ENCODE measurements at places on chromosomes 1 and 21. TPM values are rescaled to one million over a fixed set of nuclear protein-coding genes. Genes with fewer than 3 reads are reported as not detected.

The KCNJ15 gene
- 4.5 TPM for total RNA-seq

The DCDC2B gene
- not detected for total RNA-seq

The MAD2L2 gene
- total RNA-seq = 67.8 TPM

The GFI1 gene
- total RNA-seq = 0.32 TPM

The OR2T33 gene
- total RNA-seq = not detected

The PLEKHN1 gene
- 1.4 TPM for total RNA-seq

The AIRE gene
- total RNA-seq = not detected

GRCh38 chr21:19290328-19290727 is 886.7 kb upstream of the TMPRSS15 start:
- H3K36me3 ChIP-seq = no peaks in the 10 kb centered on the region
- no peak overlapping the region for H3K27ac ChIP-seq
- H3K4me1 ChIP-seq = no peaks in the 10 kb centered on the region
- H3K27me3 ChIP-seq = no peaks in the 10 kb centered on the region

GRCh38 chr1:20785907-20786252 is 1.2 kb downstream of the HP1BP3 start:
- no peaks in the 10 kb centered on the region for H3K36me3 ChIP-seq
- H3K4me3 ChIP-seq = peak overlapping the region; percentile 97
- H3K27me3 ChIP-seq = no peaks in the 10 kb centered on the region
- peaks cover 13% of the 10 kb centered on the region for H3K4me1 ChIP-seq
- peak; percentile 8 for DNase-seq
- peak overlapping the region; percentile 99 for H3K27ac ChIP-seq

- H3K4me3 ChIP-seq = no peak overlapping the region
- H3K27ac ChIP-seq = no peak overlapping the region
- no peak for DNase-seq
- no peaks in the 10 kb centered on the region for H3K27me3 ChIP-seq
- no peaks in the 10 kb centered on the region for H3K36me3 ChIP-seq
Observed at GRCh38 chr21:37593740-37594471, 227.3 kb downstream of the DYRK1A start.

- DNase-seq = no peak
- H3K36me3 ChIP-seq = no peaks in the 10 kb centered on the region
- H3K4me3 ChIP-seq = no peak overlapping the region
- no peaks in the 10 kb centered on the region for H3K4me1 ChIP-seq
- no peaks in the 10 kb centered on the region for H3K27me3 ChIP-seq
Observed at GRCh38 chr1:51247022-51247421, 10.9 kb downstream of the RNF11 start.

DNA sequence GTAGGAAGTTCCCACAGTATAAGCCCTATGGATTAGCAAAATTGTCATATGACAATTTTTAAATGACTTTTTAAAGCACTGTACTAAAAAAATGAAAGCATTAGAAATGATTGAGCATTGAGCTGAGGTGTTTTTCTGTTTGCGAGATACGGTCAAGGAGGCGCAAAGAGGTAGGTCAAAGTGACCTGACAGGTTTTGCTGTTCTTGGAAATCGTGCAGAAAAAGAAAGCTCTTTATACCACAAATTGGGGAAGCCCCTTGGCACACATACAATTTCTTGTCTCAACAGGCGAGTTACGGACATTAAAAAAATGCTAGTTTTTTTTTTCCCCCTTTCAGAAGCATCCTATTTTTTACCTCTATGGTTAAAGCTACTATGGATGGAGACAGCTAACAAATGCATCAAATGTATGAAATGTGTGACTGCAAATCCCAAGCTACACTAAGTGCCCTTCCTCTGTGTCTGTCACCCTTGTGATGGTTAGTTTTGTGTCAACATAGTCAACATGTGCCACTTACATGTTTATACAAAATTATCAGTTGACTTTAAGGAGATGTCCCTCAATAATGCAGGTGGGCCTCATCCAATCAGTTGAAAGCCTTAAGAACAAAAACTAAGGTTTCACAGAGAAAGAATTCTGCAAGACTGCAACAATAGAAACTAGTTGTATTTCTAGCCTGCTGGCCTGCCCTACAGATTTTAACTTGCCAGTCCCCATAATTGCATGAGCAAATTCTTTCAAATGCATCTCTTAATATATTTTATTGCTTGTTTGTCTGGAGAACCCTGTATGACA is 29.3 kb downstream of the CRYZ start:
- H3K27ac ChIP-seq = no peak overlapping the region
- H3K4me3 ChIP-seq = no peak overlapping the region
- peak; percentile 16 for DNase-seq
- no peaks in the 10 kb centered on the region for H3K27me3 ChIP-seq
- H3K4me1 ChIP-seq = no peaks in the 10 kb centered on the region

DNA sequence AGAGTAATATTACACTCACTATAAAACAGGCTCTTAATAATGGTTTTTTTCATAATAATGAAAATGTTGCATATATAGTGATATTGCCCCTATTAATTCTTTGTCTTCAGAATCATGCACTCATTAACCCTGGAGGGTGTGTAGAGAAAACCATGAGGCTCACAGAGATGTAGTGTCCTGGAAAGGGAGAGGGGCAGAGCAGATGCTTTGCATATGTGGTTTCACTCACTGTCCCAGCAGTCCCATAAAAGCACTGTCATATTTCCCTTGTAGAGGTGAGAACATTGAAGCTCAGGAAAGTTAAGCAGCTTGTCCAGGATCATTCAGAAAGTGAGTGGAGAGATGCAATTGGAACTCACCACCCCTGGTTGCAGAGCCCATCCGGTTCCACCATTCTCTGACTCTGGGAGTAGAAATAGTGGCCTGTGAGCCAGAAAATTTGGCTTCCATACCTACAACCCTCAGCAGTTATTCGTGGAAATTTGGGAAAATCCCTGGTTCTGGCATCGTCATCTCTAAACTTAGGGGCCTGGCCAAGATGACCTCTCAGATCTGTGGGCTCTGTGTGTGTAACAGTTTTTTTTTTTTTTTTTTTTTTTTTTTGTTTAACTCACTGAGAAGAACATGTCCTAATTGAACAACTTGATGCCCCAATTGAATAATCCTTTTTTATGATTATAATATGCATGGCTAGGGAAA is 86.4 kb downstream of the RGL1 start:
- H3K4me1 ChIP-seq = peaks cover 16% of the 10 kb centered on the region
- H3K4me3 ChIP-seq = no peak overlapping the region
- no peaks in the 10 kb centered on the region for H3K36me3 ChIP-seq
- H3K27me3 ChIP-seq = no peaks in the 10 kb centered on the region
